Stromal cell of bone marrow (primary cell): ENCODE measurements at places on chromosomes 5 and 9.

GRCh38 chr9:131675437-131676022, 64.3 kb downstream of the RAPGEF1 start:
- no peak for DNase-seq

DNA sequence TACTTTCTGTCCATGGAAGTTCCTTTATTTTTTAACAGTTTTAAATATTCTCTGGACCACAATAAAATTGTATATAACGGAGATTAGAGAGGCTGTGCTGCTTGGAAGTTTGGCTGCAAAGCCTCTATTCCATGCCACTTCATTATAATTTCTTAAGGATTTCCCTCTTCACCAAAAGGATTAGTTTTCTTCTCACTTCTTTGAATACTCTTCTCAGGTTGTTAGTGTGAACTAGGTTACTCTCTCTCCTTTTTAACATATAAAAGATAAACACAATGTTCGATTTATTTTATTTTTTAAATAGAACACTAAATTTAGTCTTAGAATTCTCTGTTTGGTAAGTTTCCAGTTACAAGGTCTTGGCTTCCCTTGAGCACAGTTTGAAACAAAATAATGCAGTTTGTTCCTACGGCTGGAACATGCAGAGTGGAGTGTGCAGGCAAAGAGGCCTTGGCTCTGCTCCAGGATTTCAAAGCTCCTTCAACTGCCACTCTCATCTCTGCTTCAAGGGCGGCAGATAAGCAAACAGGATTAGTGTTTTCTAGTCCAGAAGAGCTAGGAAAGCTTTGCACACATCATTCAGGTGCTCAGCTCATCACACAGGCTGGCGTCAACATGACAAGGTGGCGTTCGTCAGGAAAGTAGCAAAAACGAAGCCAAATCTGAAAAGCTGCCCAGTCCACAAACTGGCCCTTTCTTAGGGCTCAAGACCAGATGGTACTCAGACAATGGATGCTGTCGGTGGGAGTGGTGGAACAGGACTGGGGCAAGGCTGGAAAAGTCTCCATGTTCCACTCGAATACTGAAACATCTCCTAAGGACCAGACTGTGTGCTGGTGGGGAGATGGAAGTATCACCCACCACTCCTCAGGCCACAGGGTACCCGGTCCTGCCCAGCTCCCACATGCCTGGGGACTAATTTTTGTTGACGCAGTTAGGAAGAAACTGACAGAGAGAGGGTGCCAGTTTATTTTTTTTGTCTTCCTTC, 286.6 kb downstream of the CRB2 start:
- DNase-seq: no peak

- DNase-seq: no peak
These were observed 2.3 kb upstream of the SLC23A1 start for GRCh38 chr5:139385061-139386049.

- DNase-seq: no peak
These were observed 2.0 kb downstream of the IL31RA start for GRCh38 chr5:55853041-55853670.

GRCh38 chr9:123718188-123718587, 211.7 kb downstream of the DENND1A start:
- DNase-seq: no peak

DNA sequence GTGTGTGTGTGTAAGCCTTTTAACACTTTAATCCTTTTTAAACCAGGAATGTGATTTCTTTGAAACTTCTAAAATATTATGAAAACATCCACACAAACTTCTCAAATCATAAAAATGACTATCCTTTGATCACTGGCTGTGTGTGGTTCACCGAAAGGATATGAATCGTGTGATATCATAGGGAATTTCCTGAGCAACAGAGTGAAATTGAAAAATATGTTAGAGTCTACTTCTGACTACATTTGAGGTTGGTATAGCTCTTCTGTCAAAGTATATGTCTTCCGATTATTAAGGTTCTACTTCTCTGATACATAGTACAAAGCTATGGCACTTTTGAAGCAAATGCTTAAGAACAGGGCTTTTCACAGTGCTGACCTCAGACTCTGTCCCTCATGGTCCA, 40.3 kb downstream of the RGMB start:
- no peak for DNase-seq

GRCh38 chr5:124287813-124288212, 458.6 kb downstream of the ZNF608 start:
- no peak for DNase-seq

GRCh38 chr5:176817841-176818377, 7.5 kb downstream of the UNC5A start:
- DNase-seq: no peak

- no peak for DNase-seq
These were observed 5.9 kb downstream of the MGAT4B start for GRCh38 chr5:179800696-179801201.

- peak; percentile 30 for DNase-seq
These were observed 159.1 kb upstream of the PPP2R2B start for GRCh38 chr5:147037515-147038205.

GRCh38 chr5:160792732-160793529, 59.1 kb downstream of the ATP10B start:
- no peak for DNase-seq

DNA sequence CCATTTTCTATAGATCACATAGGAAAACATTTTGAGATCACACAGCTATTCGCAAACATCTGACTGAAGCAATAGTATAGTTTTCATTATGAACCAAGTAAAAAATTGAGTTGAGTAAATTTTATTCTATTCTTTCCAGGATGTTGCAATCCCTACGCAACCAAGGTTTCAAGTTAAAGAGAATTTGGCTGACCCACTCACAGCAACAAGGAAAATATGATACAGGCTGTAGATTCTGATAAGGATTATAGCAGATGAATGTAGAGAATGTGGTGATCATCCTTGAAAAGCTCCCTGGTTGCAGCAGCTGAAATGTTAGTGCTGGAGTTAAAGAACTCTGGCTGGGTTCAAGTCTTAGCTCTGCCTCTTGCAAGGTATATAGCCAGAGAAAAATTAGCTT, 4.7 kb downstream of the ABCA1 start:
- no peak for DNase-seq

GRCh38 chr5:72018143-72018803, 89.0 kb upstream of the MAP1B start:
- no peak for DNase-seq

- DNase-seq: peak; percentile 75
These were observed 41.6 kb downstream of the MYO10 start for GRCh38 chr5:16894236-16895057.

DNA sequence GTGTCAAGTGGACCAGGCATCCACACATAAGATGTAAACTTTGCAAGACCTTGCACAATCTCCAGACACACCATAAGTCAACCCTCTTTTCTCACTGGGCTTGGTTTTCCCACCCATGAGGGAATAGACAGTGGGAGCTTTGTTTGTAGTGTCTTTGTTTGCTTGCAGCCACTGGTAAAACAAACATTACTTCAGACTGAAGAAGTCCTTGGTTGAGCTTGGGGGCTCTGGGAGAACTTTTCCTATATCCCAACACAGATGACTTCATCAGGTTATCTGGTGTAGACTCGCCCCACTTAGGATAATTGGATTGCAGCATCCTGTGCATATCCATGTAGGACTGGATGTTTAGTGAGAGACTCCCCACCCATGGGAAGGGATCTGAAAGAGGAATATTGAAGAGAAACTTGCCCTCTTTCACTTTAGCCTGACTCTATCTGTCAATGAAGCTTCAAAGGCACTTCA, 11.5 kb upstream of the ADGRV1 start:
- no peak for DNase-seq

GRCh38 chr5:142014911-142015584, 2.2 kb upstream of the GNPDA1 start:
- peak; percentile 35 for DNase-seq

GRCh38 chr9:76613150-76613781, 151.0 kb upstream of the PCA3 start:
- no peak for DNase-seq

DNA sequence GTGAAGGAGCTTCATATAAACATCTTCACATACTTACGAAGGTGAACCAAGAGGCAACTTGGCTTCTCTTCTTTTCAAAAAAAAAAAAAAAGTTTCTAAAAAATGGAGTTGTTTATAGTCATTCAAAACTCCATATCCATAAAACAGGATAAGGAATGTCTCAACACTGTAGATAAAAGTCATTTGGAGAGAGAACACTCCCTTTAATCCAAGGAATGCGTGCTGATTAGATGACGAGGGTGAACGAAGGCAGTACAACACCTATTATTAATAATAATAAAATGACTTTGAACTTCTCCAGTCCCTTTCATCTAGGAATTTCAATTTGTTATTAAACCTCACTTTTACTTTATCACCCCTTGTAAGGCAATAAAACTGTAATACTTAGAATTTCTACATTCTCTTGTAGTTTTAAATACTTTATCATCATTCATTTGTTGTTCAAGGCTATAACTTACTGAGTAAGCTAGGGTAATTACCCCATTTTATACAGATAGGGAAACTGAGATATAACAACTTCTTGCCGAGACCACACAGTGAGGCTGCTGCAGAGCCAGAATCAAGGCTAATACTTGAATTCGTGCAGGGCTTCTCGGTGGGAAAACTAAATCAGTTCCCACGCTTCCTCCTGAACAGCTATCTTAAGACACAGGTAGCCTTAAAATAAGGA, 377.1 kb downstream of the EFNA5 start:
- DNase-seq: no peak

GRCh38 chr9:128022886-128023285, 42.1 kb upstream of the EEIG1 start:
- DNase-seq: no peak

DNA sequence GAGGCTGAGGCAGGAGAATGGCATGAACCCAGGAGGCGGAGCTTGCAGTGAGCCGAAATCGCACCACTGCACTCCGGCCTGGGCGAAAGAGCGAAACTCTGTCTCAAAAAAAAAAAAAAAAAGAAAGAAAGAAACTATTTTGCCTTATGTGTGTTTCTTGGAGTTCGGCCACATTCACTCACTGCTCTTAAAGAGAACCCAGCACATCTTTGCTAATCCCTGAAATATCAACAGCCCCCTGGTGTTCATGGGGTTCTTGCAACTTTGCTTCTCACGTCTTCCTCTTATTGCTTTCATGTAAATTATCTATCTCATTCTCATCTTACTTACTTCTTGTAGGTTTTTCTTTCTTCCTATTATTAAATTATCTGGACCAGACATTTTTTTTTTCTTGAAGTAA, 126.3 kb upstream of the ASTN2 start:
- DNase-seq: no peak

- no peak for DNase-seq
These were observed 42.3 kb downstream of the HTR1A start for GRCh38 chr5:63919763-63920478.

DNA sequence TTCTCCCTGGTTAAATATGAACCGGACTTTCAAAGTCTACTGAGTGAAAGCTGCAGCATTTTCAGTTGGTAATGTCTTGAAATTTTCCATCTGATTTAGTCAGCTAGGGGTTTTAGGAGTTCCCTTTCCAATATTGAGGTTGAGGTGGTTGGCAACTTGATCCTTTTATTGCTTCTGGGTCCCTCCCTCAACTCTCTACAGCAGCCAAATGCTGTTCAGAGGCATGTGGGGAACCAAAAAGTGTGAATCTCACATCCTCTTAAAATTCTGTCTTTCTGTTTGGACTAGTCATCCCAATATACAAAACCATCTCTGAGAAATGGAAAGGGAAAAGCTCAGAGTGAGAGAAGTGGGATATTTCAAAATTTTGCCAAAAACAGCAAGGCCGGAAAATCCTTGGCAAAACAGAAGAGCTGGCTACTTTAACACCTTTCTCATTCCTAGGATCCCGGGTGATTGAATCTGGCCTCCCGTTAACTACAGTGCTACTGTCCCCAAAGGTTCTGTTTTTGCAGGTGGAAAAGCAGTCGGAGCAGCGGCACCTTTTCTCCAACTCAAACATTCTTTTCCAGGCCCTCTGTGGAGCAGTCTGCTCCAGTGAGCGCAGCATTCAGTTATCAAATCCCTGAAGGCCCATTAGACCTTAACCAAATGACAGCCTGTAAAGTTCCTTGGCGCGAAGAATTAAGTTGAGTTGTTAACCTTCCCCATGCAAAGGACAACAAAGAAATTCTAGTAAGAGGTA, 345.9 kb upstream of the NUDT12 start:
- DNase-seq: no peak

- no peak for DNase-seq
These were observed 119.5 kb downstream of the HMHB1 start for GRCh38 chr5:143931476-143931875.

GRCh38 chr9:89879701-89880100, 274.9 kb downstream of the GADD45G start:
- DNase-seq: no peak

GRCh38 chr9:81894891-81895290, 33.3 kb upstream of the SPATA31D4 start:
- no peak for DNase-seq

DNA sequence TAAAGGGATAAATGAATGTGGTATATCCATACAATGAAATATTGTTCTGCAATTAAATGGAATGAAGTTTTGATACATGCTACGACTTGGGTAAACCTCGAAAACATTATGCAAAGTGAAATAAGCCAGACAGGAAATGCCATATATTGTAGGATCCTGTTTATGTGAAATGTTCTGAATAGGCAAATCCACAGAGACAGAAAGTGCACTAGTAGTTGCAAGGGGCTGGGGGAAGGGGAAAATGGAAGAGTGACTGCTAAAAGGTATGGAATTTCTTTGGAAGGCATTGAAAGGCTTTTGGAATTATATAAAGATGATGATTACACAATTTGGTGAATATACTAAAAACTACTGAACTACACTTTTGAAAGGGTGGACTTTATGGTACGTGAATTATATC, 97.0 kb downstream of the FOXD1 start:
- DNase-seq: no peak

DNA sequence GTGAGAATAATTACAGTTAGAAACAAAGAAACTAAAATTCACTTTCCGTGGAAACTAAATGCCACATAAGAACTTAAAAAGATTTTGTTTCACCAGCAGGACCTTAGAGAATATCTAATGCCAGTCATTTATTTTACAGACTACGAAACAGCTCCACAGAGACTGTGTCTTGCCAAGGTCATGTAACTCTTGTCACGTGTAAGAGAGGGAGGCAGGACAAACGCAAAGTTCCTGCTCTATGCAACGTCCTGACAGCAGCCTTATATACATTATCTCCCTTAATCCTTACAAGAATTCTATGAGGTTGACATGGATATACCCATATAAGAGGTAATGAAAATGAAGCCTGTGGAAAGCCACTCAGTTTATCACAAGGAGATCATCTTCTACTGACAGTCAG, 39.4 kb downstream of the CTNNAL1 start:
- no peak for DNase-seq

GRCh38 chr9:2595973-2596372, 25.6 kb upstream of the VLDLR start:
- no peak for DNase-seq

DNA sequence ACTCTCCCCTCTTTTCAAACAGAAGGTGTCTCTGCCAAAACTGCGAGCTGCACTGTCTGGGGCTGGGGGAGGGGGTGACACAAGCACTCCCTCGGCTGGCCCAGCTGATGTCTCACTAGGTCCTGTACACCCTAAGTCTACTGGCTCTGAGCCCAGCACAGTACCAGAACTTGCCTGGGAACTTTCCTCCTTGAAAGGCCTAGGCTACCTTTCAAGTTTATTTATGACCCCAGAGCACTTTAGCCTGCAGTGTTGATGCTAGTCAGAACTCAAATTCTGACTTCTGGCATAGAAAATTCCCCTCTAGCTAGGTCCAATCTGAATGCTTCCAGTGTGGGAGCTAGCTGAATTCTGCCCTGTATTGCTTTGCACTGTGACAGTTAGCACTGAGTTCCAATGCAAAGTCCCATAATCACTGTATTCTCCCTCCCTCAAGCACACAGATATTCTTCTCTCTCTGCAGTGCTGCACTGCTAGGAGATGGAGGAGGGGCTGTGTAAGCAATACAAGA, 10.5 kb downstream of the LURAP1L start:
- DNase-seq: no peak

- no peak for DNase-seq
These were observed 15.5 kb downstream of the RMI1 start for GRCh38 chr9:83996126-83996525.
